Activated T-cell treated with anti-CD3 and anti-CD28 coated beads, Interleukin-2, amount 50 U/mL, for 72 hours (primary cell): ENCODE measurements at places on chromosomes 13 and 19.
A peak's percentile ranks its signal among the peaks of the same experiment; 100 is the strongest.

- no peak for DNase-seq
Observed at GRCh38 chr13:73011751-73012150, 47.1 kb upstream of the KLF5 start.

DNA sequence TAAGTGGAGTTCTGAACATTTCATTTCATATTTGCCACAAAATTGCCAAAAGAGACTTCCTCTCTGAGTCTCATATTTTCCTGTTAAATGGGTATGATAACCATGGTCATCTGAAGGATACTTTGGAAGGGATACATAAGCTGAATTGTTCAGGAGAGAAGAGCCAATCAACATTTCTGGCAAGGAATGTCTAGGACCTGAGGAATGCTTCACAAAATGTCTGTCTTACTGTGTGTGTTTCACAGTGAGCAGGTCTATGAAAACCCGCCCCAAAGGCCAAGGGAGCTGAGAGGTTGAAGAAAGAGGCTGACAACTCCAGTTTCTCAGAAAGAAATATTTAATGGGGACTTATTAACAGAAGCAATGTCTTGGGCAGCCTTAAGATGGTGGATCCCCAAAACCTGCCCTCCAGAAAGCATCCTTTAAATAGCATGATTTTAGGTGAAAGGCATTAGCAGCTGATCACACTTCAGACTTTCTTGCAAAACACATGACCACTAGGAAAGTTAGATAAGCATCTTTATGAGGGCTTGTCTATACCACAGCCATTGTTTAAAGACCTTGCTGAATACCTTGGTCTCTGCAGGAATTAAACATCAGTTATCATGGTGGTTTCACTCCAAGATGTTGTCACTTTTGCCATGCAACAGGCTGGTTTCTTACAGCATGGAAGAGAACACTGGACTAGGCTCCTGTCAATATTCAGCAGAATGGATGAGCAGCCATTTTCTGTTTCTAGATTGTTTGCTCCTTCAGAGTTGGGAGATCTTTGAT is 78.9 kb downstream of the TNFSF11 start:
- no peak for DNase-seq

- DNase-seq, result no peak
Observed at GRCh38 chr13:24107955-24108614, 52.4 kb upstream of the SPATA13 start.

GRCh38 chr19:49340069-49340864 is 5.1 kb downstream of the CD37 start:
- no peak for DNase-seq

DNA sequence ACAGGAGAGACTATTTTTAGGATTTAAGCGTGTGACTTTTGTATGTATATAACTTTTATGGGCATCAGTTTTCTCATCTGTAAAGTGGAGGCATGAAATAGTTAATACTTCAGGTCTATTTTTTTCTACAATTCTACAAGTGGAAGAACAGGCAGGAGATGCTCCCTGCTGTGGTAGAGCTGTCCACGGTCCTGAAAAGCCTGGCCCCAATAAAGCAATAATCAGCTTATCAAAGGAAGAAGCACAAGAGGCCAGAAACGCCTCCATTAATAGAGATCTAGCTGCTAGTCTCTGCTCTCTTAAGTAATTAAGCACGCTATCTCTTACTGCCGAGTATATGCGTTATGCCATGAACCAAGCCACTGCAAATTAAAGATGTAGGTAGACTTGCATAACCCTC is 28.0 kb upstream of the WASF3 start:
- peak; percentile 2 for DNase-seq

DNA sequence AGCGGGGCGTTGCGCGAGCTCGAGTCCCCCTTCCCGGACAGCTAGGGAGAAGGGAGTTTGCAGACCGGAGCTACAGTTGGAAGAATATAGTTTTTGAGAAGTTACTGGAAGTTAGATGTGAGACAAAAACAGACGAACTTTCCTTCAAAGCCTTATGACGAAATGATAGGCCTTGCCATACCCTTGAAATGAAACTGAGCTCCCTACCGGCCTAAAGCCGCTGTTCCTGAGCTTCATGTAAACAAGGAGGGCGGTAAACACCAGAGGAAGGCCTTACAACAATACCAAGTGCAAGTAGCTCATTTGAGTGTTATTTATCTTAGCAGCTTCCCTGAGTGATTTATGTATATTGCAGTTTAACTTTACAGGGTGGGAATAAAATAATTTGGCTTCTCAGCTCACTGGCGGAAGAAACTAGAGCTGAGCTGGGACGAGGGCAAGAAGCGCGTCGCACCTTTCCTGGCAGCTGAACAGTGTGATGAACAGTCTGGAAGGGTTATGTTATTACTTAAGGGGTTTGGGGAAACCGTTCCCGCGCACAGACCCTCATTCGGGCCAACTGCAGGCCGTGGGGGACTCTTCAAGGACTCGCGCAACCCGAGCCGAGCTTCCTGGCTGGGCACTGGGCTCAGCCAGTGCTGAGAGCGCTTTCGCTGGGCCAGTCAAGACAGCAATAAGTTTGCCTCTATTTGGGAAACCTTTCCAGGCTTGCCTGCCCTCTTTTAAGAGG is 111.2 kb downstream of the KCNRG start:
- DNase-seq, result no peak

- DNase-seq, result no peak
Observed at GRCh38 chr13:49354719-49355118, 89.1 kb downstream of the CAB39L start.

- DNase-seq, result peak; percentile 91
Observed at GRCh38 chr19:16371540-16371986, 46.9 kb downstream of the KLF2 start.

DNA sequence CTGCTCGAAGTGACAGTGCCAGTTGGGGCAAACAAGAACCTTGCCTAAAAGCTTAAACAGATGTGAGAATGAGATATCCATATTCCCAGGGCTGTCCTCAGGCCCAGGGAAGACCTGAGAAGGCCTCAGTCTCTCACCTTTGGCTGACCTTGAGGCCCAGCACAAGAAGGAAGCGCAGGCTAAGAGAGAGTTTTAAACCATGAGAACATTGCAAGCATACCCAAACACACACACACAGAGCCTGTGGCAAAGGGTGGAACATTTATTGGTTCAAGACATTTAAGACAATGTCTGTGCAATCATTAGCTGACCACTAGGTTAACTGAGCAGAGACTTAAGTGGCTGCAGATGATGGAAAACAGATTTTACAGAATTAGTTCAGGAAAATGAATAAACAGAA is 248.2 kb downstream of the NBEA start:
- no peak for DNase-seq

- DNase-seq, result no peak
Observed at GRCh38 chr19:28606269-28607032, 606.5 kb downstream of the UQCRFS1 start.

GRCh38 chr19:33719366-33720154 is 77.1 kb upstream of the KCTD15 start:
- no peak for DNase-seq

DNA sequence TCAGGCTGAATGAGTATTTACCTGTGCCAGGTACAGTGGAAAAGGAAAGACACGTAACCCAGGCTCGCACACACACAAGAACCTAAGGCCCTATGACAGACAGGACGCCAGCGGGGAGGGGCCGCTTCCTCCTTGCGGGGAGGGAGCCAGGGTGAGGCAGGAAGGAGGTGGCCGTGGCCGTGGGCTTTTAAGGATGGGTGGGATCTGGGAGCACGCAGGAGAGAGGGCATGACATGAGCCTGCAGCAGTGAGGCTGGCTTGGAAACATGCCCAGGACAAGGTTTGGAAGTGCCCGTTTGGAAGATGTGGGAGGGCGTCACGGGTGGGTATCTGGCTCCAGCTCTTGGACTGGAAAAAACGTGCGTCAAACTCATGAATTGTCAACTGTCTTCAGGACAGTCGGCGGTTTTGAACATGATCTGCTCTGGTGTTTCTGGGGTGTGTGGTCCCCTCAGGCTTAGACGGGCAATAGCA is 20.1 kb downstream of the SH3GL1 start:
- DNase-seq, result peak; percentile 42

DNA sequence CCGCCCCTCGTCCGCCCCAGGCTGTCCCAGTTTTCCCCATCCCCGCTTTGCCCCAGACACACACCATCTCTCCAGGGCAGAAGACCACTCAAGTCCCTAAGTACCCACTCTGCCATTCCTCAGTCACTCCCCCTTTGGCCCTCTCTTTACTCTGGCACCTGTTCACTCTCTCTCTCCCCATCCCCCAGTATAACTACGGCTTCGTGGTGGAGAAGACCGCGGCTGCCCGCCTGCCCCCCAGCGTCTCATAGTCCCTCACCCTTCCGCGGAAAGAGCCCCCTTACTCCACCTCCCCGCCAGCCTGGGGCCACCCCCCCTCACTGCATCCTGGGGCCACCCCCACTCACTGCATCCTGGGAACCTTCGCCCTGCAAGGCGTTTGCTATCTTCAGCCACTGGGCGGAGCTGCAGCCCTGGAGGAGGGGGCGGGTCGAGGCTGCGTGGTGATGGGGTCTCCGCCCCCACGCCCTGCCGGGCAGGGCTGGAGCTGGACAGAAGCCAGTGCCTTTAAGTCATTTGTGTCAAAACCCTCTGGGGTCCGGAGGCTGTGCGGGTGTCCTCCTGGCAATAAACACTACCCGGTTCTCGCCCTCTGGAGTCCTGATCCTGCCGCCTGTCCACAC is 5.0 kb downstream of the MVB12A start:
- peak; percentile 43 for DNase-seq

DNA sequence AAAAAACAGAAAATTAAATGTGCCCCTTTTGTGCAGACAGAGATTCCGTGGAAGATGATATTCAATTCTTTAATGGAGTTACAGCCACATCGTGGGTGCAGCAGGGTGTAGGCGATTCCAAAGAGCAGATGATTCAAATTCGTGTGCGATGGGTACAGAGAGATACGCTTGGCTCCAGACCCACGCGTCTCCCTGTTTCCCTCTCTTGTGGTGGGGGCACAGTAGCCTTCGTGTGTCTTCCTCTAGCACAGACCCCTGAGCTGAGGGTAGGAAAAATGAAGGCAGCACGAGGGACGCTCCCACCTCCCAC is 4.8 kb downstream of the TSPAN16 start:
- DNase-seq, result no peak

DNA sequence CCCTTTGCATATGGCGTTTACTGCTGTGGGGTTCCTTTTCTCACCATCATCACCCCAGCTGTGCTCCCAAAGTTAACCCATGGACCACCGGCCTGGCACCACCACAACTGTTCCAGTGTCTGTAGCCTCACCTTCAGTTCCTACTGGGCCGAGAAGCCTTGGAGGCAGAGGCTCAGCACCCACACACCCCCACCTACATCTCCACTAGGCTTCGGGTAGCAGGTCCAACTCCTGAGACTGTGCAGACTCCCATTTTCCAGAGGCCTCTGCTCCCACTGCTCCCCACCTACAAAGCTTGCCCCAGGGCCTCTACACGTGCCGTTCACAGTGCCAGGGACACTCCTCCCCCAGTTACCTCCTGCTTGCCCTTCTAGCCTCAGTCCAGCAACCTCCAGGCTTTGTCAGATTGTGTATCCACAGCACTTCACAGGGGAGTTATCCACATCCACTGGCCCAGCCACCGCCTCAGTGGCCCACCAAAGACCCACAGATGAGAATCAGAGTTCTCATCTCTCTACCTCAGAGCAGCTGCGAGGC is 14.1 kb downstream of the SLC27A5 start:
- DNase-seq, result no peak

GRCh38 chr19:19113040-19113626 is 25.1 kb downstream of the TMEM161A start:
- no peak for DNase-seq

GRCh38 chr13:63367522-63368198 is 1952.0 kb upstream of the PCDH20 start:
- DNase-seq, result no peak

DNA sequence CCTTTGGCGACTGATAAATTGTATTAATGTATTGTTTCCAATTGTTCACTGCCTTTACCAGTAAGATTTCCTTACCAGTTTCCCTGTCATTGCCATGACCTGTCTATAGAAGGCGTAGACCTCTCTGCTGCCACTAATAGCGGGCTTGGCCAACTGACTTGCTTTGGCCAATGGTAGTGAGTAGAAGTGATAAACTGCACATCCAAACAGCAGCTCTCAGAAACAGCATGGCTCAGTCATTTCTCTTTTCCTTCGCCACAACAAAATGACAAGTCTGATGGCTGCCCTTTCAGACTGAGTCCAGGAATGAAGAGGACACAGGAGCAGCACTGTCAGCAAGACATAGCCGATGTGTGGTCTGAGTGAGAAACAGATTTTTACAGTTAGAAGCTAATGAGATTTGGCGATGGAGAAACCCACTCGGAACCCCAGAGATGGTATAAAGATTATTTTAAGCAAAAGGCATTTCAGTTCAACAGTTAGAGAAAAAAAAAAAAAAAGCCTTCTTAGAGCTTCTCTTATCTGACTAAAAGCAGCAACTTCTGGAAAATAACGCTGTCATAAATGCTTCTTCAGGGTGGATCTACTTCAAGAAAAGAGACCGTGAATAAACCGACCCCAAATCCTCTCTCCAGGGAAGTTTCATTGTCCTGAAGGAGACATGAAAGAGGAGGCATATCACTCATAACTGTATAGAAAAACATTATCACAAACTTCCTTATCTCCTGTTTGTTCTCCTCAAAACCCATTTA is 42.0 kb upstream of the TM9SF2 start:
- DNase-seq, result no peak

- no peak for DNase-seq
Observed at GRCh38 chr19:19619849-19620210, 1.3 kb upstream of the PBX4 start.

DNA sequence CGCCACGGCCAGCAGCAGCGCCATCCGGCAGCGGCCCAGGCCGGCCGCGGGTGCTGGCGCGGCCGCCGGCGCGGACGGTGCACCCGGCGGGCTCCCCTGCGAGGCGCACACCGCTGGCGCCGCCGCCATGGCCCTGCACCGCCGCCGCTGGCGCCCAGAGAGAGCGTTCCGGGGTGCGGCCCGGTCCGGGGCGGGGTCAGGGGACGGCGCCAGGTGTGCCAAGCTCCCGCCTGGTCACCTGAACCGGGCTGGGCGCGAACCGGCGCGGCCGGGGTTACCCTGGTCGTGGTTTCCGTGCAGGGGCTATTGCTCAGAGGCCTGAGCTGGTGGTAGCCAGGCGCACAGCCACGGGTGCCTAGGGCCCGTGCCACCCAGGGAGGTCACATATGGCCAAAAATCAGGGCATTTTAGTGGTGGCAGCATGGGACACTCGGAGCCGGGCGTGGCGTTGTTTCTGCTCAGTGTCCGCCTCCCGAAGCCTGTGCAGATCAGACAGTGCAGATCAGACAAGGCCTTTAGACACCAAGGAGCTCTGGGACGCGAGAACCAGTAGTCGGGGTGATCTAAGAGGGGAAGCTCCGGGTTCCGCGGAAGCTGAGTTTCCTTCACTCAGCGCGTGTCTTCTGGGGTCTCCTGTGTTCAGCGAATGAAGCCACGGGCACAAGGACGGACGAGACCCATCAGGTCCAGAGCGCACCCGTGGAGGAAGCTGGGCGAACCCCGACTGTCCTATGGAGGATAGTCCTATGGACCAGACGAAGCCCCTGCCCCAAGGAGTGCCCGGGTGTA is at the start of gene TMEM238:
TSS of gene TMEM238 (minus strand) at position 162 of the 789 bp plus-strand sequence. CDS start at position 129, 33 bp downstream.
- peak; percentile 59 for DNase-seq

GRCh38 chr19:51784922-51785690 is 9.9 kb upstream of the FPR3 start:
- DNase-seq, result peak; percentile 75
